ENCODE measurements at places on chromosomes 16 and 17.

DNA sequence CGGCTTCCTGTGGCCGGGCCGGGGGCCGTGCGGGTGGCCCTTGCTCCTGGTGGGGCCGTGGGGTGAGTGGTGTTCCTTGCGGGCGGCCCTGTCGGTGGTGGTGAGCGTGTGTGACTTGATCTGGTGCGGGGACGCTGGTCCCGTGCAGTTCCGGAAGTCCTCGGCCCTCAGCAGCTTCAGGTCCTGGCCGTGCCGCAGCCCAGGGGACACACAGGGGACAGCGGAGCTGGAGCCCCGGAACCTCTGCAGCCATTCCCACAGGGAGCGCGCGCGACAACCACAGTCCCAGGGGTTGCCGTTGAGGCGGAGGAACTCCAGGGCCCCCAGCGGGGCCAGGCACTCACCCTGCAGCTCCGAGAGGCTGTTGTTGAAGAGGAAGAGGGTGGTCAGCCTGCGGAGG lies 88.4 kb downstream of the RTN4RL1 start:
- no peak for DNase-seq

GRCh38 chr16:21646721-21647561 lies 5.5 kb downstream of the IGSF6 start:
- DNase-seq = peak; percentile 57

GRCh38 chr17:66308856-66309255 lies 6.4 kb downstream of the PRKCA start:
- no peak for DNase-seq

GRCh38 chr17:29569245-29569950 lies 897 bp downstream of the TP53I13 start:
- DNase-seq = peak; percentile 73

DNA sequence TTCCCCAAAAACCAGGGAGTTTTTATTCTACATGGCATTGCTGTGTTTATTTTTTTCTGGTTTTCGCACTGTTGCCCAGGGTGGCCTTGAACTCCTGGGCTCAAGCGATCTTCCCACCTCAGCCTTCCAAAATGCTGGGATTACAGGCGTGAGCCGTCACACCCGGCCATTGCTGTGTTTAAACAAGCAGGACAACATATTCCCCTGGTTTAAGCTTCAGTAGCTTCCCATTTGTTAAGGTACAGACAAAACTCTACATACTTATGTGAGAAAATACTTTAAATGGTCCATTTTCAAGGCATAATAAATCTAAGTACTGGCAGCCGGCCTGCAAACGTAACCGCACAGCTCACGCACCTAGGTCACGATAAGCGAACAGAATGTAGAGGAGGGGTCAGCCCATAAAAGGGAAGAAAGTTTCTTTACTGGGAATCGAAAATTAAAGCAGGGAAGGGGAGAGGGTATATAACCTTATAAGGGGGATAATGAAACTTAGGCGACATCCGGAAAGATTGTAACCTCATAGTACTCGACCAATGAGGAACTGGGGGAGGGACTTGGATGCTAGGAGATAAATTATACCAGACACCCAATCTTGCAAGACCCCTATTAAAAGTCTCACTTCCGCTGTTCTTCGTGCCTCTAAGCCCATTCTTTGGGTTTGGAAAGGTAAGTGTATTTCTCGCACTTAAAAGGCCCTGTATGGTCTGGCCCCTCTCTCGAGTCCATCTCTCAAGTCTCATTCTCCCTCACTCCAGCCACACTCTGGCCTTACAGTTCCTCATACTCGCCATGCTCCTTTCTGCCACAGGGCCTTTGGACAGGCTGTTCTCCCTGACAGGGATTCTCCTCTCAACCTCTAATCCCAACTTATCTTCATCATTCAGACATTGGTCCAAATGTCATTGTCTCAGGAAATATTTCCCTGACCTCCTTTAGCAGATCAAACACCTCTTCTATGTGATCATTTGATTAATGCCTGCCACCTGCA lies 59.2 kb downstream of the TEX14 start:
- no peak for DNase-seq

GRCh38 chr16:85782451-85782850 lies 16.9 kb downstream of the EMC8 start:
- DNase-seq = no peak

DNA sequence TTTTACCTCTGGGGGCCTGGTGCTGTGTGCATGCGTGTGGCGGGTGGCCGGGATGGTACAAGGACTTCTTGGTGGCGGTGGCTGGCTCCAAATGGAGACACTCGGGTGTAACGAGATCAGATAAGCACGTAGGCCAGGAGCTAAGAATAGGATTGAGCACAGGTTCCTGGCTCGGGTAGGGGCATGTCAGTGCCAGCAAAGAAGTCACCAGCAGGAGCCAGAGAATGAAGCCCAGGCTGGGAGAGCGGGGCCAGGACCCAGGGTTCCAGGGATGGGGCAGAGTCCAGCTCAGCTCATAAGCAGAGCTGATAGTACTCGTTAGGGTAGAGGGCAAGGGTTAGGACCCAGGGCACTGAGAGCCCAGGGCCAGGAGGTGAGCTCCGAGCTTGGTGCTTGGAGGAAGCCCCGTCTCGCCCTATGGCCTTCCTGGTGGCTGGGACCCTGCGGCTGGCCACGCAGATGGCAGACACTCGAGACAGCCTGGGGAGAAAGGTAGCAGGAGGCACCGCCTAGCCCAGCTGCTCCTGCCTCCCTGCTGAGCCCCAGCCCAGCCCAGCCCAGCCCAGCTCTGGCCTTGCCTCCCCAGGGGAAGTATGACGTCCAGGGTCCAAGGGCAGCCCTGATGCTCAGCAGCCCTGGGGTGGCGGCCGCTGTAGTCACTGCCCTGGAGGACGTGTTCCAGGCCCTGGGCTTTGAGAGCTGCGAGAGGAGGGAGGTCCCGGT lies 8.9 kb downstream of the ZNF213 start:
- no peak for DNase-seq

GRCh38 chr17:3979290-3979611 lies 15.0 kb upstream of the ATP2A3 start:
- DNase-seq = no peak

- no peak for DNase-seq
These were observed 151.1 kb upstream of the GSE1 start for GRCh38 chr16:85461814-85462713.

GRCh38 chr16:67036323-67036741 lies 7.4 kb downstream of the CBFB start:
- no peak for DNase-seq

GRCh38 chr17:29140631-29141513 lies 39.3 kb downstream of the MYO18A start:
- no peak for DNase-seq

GRCh38 chr16:77843405-77843804 lies 55.0 kb downstream of the VAT1L start:
- DNase-seq = no peak

DNA sequence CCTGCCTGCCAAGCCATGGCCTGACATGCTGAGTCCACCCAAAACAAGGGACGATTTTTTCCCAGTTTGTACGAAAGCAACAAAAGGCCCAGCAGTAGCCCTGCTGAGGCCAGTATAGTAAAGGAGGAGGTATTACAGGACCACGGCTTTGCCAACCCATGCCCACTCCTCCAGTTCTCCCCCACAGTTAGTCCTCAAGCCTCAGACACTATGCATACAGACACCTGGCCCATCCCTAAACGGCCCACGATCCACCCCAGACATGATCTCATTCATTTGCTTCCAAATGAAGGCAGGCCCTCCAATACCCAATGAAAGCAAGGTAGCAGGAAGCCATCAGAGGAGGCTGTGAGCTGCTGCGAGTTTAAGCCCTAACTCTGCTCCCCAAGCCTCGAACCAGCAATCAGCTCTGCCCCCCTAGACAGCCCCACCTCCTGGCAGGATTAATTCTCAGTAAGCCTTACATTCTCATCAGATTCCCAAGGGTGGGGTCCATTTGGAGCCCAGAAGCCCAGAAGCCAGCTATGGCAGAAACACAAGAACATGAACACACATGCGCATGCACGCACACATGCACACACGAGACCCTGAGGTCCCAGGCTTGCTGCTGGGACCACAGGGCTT lies 4.9 kb downstream of the HDAC5 start:
- DNase-seq = no peak

DNA sequence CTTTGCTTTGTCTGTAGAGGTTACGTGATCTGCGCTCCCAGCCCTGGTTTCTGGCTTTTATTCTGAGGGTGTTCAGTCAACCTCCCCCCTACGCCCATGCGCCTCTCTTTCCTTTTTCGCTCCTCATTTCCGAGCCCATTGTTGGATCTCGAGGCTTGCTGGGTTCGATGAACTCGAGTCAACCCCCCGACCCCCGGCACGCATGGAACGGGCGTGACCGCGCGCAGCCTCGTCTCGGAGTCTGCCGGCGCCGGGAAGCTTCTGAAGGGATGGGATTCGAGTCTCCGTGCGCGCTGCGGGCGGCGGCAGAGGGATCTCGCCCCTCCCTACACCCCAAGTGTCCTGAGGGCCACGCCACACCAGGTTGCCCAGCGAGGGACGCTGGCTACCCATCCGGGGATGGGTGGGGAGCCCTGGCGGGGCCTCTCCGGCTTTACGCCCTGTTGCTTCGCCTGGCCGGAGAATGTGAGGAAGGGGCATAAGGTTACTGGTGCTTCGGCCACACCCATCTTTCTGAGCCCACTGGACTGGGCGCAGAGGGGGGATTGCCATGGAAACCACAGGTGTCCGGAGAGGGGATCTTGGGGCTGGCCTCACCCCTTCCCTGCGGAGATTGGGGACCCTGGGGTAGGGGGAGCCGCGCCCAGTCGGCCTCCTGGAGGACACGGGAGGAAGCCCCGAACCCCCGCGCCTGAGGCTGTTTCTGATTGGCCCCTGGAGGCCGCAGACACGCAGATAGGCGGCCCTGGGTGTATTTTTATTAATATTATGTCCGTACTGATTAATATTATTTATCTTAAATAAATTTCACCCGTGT lies 1.8 kb downstream of the MAPT start:
- DNase-seq = no peak

DNA sequence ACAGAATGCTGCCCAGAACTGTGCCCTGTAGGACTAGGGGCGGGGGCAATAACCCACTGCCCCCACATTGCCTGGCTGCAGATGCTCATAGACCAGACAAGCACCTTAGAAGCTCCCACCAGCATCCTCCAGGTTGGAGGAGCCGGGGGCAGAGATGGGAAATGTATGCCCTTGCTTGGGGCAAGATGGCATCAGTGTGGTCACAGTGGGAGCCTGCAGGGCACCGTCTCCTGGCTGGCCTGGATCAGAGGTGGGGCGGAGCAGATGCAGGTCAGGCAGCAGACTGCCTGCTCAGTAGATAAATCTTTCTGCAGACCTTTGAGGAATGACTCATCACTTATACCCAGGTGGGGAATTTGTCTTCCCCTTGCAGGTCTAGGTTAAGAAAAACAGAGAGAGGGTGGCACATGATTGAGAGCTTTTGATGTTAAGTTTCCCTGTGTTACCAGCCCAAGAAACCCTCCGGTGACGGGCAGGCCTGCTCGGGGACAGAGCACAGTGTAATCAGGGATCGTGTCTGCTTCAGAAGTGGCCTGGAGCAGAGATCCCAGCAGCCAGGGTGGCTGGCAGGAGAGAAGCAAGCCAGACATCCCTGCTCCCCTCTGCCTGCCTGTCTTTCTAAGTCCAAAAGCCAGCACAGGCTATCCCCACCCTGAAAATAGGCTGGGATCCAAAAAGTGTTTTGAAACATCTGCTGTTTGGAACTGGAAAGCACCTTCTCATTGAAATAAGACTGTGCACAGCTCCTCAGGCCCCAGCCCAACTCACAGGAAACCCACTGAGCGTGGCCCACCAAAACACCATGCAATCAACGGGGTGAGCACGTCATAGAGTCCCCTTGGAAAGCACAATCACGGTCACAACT lies 50.7 kb upstream of the RPL38 start:
- DNase-seq = no peak

DNA sequence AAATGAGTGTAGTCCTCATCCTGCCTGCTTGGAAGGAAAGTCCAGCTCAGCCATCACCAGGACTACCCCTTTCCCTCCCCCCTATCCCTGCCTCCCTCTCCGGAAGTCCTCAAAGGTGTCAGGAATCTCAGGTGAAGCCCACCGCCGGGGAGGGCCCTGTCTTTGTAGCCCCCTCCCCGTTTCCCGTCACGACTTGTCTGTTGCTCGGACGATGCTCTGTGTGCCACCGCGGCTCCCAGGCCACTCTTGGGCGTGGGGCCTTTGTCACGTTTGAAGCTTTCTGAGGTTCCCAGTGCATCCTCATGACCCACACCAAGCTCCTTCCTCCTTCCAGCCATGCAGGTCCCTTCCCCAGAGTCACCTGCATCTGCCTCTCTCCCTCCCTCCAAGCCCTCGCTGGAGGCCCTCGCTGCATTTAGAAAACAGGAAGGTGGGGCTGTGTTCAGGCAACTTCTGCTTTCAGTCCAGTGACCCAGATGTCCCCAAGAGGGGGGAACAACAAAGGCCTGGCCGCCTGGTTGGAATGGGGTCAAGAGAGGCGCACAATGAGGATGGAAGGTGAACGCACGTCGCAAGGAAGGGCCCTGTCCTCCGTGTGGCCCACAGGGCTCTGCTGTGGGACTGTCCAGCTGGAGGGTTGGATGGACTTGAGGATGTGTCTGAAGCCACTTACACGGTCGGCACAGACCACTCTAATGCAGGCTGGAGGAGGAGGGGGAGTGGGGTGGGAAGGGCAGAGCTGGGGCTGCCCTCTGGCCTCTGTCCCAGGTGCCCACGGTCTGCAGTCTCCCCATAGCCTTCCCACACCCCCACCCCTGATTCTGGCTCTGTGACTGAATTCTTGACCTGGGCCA lies 59.9 kb downstream of the OR1D5 start:
- no peak for DNase-seq

DNA sequence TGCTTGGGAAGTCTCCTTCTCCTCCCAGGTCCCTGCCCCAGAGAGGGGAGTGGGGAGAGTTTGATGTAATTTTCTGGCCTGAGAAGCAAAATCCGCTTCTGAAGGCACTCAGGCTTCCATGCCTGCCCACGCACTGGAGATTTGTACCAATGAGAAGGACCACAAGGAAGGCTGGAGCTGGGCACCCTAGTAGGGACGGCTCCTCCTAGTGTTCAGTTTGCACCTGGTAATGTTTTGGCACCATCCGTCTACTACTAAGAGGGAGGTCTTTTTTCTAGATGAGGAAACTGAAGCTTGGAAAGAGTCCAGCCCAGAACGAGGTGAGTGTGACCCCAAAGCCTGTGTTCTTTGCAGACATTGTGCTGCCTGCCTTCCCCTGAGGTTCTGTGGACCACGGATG lies 83.6 kb upstream of the NLRP1 start:
- no peak for DNase-seq

DNA sequence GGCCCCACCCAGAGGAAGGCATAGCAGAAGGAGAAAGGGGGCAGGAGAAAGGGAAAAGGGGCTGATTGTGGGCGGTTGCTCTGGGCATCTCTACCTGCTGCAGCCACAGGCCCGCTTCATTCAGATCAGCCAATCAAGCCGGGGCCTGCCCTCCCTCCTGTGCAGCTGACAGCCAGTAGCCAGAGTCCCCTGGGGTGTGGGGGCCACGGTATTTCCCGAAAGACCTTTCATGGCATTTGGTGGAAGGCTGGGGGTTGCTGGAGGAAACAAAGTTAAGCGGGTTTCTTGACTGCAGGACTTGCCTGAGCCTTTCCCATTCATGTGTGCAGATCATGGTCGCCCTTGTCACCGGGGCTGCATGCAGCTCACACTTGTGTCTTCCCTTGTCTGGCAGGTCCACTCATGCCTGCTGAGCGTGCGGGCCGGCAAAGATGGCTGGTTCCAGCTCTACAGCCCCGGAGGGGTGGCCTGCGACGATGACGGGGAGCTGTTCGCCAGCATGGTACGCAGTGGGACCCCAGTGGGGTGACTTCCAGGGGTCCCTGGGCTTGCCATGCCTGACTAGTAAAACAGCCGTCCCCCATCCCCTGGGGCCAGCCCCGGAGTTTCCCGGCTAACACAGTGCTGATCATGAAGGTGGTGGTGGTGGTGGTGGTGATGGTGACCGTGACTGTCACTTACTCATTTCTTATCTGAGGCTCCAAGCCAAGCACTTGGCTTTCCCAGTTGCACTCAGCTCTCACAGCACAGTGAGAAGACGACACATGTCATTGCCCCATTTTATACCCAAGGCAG lies 82.7 kb upstream of the PLCG2 start:
- no peak for DNase-seq
